ENCODE measurements at places on chromosomes 1 and 21.

GRCh38 chr21:44436958-44437357 lies 18.4 kb upstream of the LRRC3 start:
- DNase-seq: no peak

- peak; percentile 24 for DNase-seq
Measured at GRCh38 chr1:31666263-31666963, 21.7 kb upstream of the PEF1 start.

DNA sequence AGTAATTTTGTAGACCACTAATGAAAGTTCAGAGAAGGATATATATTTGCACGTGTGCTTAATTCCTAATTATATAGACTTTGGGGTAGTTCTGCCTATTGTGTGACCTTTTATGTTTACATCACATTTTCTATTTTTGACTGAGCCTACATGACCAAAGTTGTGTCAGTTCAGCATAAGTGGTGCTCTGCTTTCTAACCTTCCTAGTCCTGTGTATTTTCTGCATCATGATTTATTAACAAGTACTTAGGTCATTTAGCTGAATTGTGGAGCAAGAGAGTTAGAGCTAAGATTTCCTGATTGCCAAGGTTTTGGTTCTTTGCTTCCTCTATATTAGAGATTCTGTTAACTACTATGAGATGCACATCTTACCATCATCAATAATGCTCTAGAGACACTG lies 176.0 kb downstream of the C1orf21 start:
- DNase-seq: no peak

DNA sequence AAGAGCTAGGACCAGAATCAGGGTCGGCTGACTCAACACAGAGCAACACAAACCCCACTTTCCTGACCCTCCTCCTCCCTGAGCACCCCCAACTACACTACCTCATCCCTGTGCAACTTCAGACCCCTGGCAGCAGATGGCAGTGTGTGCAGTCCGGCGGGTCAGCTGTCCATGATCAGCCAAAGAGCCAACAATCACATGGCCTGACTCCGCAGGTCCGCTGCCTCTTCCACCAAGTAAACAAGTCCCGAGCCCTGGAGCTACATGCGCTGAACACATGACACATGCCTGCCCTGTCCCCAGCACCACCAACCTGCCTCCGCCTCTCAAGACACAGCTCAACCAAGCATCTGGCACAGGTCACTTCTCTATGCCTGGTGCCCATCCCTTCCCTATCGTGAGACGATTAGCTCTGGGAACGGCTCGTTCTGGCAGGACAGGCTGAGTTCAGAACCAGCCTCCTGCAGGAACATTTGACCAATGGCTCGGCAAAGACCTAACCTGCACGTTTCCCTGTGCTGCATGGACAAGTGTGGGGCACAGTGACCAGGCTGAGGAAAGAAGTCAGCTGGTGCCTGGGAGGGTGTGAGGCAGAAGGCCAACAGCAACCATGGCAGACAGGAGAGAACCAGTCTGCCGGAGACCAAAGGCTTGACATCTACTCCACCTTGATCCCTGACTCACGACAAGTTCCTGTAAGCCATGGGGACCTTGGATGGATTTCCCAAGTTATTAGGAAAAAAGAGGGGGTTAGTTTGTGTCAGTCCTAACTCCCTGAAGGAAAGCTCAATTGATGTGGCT lies 60.3 kb downstream of the CD46 start:
- DNase-seq: no peak

GRCh38 chr1:228352677-228353481 lies 53.8 kb downstream of the TRIM11 start:
- no peak for DNase-seq
